ENCODE measurements at places on chromosomes 2 and 18.
A peak's percentile ranks its signal among the peaks of the same experiment; 100 is the strongest.

DNA sequence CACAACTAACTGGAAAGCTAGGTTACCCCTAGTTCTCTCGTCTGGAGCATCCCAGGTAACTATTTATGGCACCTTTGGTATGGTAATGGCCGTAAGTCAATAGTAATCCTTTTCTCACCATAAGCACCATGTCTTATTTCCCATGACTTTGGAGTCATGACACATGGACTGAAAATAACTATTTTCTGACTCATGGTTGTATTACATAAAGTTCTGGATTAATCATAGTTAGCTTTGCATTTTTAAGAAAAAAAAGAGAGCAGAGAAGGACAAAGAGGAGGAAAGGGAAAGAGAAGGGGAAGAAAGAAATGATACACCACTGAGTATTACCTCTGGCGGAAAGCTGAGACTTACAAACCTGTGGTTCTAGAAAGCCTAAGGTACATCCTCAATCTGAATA is 99.3 kb downstream of the BIN1 start:
- DNase-seq: no peak

GRCh38 chr2:224429441-224429810 is 27.5 kb upstream of the FAM124B start:
- no peak for DNase-seq

GRCh38 chr2:20637147-20637546 is 13.8 kb downstream of the HS1BP3 start:
- no peak for DNase-seq

DNA sequence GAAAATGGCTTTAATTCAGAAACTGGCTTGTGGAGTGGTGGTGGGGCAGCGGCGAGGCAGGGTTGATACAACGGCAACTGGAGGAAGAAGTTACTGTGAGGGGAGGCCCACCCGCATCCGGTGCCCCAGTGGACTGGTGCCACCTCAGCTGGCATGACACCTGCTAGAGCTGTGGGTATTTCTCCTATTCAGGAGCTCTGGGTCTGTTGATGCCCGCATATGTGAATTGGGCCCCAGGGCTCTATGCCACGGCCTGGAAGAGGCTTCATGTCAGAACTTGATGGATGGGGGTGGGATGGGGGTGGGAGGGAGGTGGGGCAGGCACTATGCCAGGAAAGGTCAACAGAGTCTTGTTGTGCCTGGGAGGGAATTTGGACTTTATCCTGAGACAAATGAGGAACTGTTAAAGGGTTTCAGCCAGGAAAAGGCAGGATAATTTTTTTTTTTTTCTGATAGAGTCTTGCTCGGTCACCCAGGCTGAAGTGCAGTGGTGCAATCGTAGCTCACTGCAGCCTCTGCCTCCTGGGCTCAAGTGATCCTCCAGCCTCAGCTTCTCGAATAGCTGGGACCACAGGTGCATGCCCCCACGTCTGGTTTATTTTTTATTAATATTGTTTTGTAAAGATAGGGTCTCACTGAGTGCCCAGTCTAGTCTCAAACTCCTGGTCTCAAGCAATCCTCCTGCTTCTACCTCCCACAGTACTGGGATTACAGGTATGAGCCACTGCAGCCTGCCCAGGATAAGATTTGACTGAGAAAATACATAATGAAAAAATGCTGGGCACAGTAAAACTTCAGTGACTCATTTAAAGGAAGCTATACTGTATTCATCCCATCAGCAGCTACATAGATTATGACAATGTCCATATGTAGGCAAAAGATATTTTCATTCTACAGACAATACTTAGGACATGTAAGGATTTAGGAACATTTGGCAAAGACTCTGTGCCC is 52.6 kb downstream of the SH2D6 start:
- no peak for DNase-seq

DNA sequence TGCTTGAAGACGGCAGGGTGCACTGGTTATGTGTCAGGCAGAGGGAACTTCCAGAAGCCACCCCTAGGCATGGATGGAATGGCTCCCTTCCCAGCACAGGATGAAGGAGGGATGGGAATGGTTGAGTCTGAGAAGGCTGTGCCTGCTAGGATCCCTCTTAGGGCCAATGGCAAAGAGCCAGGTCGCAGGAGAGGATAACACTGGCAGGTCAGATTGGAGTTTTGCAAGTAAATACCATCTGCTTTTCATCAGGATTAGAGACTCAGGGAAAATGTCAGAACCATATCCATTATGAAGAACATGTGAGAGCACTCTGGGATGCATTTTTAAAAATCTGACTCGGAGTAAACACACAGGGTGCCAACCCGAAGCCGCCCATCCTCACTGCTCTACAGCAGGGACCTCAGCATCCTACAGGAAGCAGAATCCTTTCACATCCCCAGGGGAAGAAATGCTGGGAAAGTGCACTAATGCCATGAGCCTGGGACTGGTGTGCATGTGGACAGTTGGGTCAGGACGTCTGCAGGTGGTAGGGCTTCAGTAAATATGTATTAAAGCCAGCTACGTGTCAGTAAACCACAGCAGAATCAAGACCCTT is 139.9 kb downstream of the MYT1L start:
- DNase-seq: peak; percentile 27

DNA sequence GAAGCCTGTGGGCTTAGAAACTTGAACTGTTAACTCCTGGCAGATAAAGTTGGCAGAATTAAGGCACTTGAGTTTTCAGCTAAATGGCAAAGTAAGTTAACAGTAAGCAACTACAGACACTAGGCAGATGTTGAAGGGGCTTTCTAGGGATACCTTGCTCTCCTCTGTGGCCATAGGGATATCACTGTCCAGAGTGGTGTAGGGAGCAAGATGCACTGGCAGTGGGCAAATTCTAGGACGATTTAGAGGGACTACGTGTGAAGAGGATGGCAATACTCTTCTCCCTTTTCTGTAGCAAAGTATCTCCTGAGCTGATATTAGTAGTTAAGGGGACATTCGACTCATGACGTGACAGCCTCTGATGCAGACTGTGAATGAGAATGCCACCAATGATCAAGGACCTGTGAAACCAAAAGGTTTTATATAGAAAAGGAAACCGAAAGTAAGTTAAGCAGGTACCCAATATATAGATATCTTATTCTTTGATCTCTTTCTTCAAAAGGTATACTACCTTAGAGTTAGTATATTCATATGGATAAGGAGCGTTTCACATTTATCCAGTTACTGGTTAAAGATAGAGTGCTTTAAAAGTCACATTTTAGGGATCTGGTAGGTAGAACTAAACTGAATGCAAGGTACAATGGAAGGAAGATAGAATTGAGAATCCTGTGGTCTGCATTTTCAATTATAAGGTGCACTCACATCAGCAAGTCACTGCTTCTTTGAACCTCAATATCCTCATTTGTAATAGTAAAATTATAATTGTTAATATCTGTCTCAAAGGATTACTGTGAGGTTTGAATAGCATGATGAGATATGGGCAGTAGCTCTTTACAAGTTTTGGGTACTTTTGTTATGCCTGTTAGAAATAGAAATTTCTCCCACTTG is 106.4 kb downstream of the KCNH7 start:
- DNase-seq: no peak

DNA sequence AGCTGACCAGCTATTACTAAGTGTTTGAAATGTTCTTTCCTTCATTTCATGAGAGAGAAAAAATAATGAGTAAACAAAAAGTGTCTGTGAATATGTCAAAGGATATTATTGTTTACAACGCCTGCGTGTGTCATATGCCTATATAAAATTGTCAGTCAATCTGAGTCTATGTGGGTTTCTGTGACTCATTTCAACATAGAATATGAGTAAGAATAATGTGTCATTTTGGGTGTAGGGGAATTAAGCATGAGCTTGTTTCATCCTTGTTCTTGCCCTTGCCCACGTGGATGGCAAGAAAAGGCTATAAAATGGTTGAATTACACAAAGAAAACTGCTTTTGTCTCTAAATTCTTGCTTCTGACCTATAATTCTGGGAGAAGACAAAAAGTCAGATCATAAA is 466.0 kb downstream of the PTH2R start:
- DNase-seq: no peak

DNA sequence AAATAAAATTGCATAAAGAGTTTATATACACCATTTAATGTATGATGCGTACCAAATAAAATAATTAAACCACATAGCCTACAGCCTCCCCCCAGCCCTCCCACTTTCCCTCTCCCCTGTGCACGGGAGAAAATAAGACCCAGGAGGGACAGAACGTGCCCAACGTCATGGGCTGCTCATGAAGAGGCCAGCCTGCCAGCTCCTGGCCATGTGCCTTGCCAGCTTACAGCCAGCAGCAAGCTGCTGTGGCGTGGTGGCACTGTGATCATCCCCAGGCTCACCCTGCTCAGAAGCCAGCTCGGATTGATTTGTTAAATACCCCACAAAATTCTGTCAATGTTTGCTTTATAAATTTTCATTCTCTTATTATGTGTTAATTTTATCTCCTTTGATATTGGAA is 7.6 kb downstream of the GPR148 start:
- peak; percentile 30 for DNase-seq

DNA sequence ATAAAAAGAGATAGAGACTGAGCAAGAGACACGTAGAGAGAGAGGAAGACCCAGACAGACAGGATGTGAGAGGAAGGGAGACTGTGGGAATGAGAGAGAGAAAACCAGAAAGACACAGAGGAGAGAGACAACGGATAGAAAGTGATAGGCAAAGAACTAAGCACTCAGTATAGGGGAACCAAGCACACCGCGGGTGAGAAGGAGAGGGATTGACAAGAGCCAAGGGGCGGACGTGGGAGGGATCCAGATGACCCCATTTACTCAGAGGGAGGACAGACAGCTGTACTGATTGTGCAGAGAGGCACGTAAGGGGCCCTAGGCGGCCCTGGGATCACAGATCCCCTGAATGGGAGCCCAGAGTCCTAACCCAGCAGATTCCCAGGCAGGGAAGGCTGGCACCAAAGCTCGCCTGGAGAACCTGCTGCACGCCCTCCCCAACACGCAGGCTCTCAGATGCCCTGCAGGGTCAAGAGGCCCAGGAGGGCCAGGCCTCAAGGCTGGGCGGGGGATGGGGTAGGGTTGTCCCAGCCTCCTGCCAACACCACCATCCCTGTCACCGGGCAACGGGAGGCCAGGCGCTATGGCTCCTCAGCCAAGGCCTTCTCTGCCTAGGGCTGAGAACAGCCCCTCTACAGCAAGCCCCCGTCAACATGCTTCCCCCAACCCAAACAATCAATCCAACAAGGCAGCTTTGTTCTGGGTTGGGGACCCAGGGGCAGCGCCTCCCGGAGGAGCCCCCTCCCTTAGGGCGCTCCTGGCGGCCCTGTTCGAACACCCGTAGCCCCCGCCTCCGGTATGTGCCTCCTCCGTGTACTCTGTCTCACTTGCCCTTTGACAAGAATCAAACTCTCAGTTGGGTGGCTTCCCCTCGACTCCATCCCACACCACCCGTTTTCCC is 579 bp downstream of the LOXL3 start:
- DNase-seq: peak; percentile 63

GRCh38 chr18:61844726-61845125 is 48.1 kb downstream of the RNF152 start:
- no peak for DNase-seq

GRCh38 chr2:200667413-200667812 is 81.6 kb downstream of the AOX1 start:
- no peak for DNase-seq

- peak; percentile 33 for DNase-seq
These were observed 5.9 kb upstream of the USP40 start for GRCh38 chr2:233572468-233572867.

DNA sequence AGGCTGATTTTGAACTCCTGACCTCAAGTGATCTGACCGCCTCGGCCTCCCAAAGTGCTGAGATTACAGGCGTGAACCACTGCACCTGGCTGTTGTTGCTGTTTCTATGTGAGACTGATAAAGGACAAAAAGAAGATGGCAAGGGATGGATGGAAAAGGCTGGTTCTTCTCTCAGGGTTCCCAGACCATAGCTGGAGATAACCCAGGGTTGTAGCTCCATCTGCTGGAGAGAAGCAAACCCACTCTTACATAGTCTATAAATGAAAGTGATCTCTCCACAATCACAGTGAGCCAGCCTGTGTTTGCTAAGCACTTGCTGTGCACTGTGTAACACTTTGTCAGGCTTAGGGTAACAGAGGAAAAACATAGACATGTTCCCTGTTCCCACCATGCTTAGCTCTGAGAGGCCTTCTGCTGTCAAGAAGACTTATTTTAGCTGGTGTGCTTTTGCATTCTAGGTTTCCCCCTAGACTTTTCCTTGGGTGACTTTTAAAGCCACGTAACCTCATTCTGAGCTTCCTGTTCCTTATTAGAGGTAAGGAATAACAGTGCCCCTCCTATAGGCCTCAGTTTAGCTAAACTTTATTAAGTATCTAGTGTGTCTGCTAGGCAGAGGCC is 49.7 kb downstream of the LIMS1 start:
- peak; percentile 88 for DNase-seq

GRCh38 chr2:85394976-85395375 is 15.2 kb downstream of the CAPG start:
- no peak for DNase-seq

DNA sequence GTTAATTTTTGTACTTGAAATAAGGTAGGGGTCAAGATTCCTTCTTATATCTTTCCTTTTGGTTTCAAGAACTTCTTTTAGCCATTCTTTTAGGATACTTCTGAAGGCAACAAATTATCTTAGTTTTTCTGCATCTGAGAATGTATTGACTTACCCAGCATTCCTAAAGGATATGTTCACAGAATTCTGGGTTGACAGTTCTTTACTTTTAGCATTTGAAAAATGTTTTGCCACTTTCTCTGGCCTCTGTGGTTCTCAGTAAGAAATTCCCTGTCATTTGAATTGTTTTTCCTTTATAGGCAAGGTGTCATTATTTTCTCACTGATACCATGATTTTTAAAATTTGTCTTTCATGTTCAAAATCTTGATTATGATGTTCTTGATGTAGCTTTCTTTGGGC is 162.4 kb downstream of the GALNT1 start:
- no peak for DNase-seq

DNA sequence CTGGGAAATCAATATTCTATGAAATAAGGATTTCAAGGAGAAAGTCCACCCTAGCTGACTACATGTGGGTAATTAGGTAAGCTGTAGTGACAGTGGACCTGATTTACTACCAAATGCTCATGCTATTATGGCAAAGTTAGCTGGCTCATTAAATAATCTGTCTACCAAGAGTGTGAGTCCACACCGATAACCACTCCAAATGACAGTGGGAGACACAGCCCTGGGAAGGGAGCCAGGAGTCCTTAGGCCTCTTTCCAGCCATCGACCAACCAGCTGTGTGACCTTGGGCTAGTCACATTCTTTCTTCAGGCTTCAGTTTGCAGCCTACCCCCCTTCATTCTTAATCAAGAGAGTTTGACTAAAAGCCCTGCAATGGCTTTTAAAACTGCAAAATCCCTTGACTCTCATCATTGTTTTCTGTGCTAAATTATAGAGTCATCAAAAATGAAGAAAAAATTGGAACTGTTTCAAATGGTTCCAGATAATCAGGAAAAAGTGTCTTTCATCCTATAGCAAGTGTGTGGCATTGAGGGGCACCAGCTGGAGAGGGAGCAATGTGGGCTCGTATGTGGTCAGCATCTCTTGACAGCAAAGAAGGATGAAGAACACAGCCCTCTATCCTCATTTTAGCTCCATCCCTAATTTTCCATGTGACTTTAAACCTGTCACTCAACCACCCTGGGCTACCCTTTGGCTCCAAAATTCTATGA is 45.6 kb upstream of the SLC14A2 start:
- DNase-seq: no peak
